Esophagus muscularis mucosa (tissue), 4 donors: ENCODE measurements at places on chromosomes 4 and X.

DNA sequence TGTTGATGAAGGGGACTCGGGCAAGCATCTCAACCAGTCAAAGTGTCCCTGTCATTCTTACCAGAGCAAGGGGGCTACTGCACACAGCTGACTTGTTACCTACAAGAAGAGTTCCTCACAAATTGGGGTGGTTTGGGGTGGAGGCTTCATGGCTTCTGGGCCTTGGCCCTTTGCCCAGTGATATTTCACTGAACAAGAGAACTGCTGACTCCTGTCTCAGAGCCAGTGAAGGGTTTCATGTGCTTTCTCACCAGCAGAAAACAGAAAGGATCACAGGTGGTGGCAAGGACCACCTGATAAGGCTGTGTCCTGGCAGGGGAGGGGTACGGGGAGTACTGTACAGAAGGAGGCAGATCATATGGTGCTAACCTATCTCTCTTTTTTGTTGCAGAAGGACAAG lies 53.5 kb downstream of the DLG3 start:
- H3K4me3 ChIP-seq, result no peak overlapping the region
- no peaks in the 10 kb centered on the region for H3K4me1 ChIP-seq
- DNase-seq, result no peak
- peaks cover 64% of the 10 kb centered on the region for H3K36me3 ChIP-seq
- no peaks in the 10 kb centered on the region for H3K27me3 ChIP-seq

- no peak for DNase-seq
- peaks cover 47% of the 10 kb centered on the region for H3K4me1 ChIP-seq
- no peaks in the 10 kb centered on the region for H3K27me3 ChIP-seq
- no peak overlapping the region for H3K27ac ChIP-seq
- no peaks in the 10 kb centered on the region for H3K36me3 ChIP-seq
These were observed 25.3 kb downstream of the TSC22D3 start for GRCh38 chrX:107750263-107750662.

DNA sequence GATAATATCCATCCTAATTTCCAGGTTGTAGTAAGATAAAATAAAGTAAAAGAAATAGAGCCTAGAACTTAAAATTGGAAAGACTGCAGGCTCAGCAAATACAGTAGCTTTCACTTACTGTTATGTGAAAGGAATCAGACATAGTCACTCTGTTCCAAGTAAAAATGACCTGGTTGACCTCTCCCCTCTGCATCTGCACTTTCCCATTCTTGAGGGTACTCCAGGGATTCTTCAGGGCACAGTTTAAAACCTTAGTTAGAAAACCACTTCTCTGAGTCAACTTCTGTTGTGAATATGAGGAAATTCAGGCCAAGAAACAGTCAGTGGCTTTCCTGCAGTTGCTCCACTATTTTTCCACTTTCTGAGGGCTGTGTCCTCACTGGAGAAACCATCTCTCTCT lies 42.9 kb downstream of the FRAS1 start:
- H3K4me1 ChIP-seq, result no peaks in the 10 kb centered on the region
- no peaks in the 10 kb centered on the region for H3K36me3 ChIP-seq
- H3K4me3 ChIP-seq, result no peak overlapping the region
- no peak for DNase-seq
- no peaks in the 10 kb centered on the region for H3K27me3 ChIP-seq

DNA sequence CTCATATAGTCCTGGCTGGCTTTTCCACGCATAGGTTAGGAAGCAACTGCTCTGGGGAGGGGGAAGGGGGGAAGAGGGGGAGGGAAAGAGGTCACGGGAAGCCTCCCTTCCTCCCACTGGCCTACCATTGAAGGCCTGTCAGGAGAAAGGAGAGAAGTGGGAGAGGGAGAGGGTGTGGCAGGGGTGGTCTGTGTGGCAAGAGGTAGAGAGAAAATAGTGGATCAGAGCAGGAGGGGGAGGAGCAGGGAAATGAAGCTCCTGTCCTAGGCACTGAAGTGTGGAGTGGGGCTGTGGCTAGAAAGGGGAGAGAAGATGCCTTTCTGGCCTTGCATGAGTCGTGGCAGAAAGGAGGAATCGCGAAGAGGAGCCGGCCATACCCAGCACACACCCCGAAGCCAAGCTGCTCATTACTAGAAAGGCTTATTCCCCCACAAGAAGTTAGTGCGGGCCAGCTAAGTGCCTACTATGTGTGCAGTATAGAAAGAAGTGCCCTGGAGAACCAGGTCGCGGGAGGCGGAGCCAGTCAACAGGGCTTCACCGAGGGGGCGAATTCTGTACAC lies 1.1 kb upstream of the TMEM164 start:
- H3K27me3 ChIP-seq, result no peaks in the 10 kb centered on the region

- DNase-seq, result no peak
- no peaks in the 10 kb centered on the region for H3K36me3 ChIP-seq
- no peaks in the 10 kb centered on the region for H3K27me3 ChIP-seq
- no peak overlapping the region for H3K4me3 ChIP-seq
- H3K27ac ChIP-seq, result no peak overlapping the region
- no peaks in the 10 kb centered on the region for H3K4me1 ChIP-seq
These were observed 49.3 kb upstream of the MED14 start for GRCh38 chrX:40784516-40785151.

DNA sequence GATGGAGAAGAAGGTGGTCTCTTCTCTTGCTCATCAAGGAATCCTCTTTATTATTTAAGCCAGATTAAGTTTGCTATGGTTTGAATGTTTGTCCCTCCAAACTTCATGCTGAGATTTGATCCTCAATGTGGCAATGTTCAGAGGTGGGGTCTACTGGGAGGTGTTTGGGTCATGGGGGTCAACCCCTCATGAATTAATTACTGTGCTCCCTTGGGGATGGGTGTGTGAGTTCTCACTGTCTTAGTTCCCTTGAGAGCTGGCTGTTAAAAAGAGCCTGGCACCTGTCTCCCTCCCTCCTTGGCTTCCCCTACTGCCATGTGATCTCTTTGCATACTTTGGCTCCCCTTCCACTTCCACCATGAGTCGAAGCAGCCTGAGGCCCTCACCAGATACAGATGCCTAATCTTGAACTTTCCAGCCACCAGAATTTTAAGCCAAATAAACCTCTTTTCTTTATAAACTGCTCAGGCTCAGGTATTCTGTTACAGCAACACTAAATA lies 36.0 kb upstream of the CD38 start:
- H3K27ac ChIP-seq, result no peak overlapping the region
- no peak for DNase-seq
- no peaks in the 10 kb centered on the region for H3K27me3 ChIP-seq
- no peaks in the 10 kb centered on the region for H3K36me3 ChIP-seq
